GM04504 (cell line): ENCODE measurements at places on chromosomes 13 and 19.

DNA sequence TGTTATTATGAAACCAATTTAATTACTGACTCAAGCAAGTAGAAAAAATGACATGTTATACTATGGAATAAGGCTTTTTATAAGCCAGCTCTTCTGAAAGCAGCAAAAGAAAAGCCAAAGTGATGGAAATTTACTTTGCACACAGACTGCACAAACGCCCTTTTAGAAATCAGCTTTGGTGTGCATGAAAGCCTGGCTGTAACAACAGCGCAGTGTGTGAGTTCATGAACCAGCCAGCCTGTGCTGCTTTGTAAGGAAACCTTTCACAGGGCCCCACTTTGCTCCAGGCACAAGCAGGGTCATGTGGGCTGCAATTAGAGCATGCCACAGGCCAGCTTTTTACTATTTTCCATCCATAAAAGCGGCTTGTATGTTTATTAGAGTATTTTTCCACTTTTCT is 13.6 kb upstream of the IFT88 start:
- no peak for DNase-seq

DNA sequence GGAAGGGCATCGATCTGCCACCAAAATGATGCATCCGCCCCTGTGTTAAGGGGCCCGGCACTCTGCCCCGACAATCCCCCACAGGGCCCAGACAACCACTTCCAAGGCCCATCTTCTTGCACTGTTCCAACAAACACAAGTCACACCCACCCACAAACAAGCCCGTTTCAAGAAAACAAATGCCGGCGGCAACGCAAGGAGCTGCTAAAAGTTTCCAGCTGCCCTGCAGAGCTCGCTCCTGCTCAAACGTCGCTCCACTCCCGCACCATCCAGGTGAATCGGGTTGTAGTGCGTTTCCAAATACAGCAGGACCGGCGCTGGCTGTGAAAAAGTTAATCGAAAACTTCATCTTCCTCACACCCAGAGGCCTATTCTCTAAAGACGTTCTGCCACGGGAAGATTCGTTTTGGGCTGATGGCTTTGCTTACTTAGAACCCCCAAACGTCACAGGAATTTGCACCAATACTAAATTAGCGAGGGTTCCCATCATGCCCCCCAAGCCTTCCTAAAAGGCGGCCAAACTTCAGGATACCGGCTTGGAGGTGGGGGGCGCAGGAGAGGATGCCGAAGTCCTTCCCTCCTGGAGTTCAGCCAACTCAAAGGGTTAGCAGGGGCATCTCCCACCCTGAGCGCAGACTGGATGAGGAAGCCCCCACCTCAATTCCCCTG is 107.4 kb upstream of the DOCK9 start:
- no peak for DNase-seq

DNA sequence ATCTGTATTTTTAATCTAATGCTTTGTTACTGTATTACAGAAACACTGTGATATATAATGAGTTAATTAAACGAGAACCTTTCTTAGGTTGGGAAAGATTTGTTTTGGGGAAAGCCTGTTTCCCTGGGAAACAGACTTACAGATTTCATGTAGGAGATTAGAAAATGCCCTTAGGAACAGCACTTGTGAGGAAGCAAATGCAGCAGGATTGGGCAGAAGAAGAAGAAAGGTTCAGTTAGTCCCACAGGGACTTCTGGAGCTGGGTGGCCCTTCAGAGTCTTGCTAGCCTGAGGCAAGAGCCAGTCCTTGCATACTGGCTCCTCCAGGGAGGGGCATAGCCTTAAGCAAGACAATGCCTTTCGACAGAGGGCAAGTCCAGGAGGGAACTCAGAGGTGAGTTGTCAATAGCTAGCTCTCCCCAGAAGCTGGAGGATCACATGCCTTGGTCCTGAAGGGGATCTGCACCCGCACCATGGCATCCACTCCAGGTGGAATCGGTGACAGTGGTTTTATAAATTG is 36.8 kb downstream of the N4BP2L1 start:
- DNase-seq, result no peak

DNA sequence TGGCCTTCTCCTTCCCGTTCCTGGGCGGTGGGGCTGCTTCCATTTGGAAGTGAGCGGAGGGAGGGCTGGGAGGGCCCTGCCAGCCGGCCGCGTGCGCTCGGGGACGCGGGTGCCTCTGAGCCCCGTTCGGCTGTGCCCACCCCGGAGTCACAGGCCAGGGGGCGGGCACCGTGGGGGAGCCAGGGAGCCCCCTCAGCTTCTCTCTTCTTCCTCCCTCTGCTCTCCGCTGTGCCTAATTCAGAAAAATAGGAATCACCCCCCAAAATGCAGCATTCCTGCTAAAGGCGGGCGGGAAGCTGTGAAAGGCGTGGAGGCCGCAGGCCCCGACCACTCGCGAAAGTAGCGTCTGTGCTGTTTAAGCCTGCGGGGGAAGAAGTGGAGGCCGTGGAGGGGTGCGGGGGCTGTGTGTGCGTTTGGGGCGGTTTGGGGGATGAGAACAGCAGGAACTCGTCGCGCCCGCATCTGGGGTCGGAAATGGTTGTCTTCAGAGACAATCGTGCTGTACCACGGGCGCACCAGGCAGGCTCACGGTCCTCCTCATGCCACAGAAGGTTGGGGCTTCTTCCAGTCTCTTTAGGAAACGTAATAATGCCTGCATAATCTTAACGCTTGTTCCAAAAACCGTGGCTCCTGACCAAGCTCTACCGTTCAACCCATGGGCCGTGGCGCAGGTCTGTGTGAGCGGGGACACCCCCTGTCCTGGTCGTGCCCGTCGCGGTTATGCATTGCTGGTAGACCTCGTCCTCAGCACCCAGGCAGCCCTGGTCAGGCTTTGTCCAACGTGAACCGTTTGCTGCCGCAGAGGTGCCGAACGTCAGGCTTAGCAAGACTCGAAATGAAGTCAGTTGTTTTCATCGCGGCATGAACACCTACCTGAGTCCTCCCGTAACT is 110.4 kb upstream of the SOX1 start:
- DNase-seq, result no peak

DNA sequence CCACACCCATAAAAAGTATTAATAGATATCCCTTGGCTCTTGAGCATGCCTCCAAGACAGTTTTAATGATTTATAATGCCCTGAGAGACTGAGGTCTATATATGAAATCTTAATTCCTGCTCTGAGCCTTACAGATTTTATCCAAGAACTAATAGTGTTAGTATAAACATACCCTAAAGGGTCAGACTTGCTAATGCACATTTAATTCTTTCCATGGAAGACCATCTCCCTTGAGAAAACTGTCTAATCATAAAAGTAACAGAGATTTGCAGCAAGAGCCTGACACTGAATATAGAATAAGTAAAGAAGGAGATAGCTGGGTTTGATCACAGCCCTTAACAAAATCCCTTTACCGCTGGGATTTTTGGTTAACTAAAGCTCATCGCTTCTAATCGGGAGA is 650.8 kb upstream of the KLF12 start:
- DNase-seq, result no peak

- DNase-seq, result no peak
Measured at GRCh38 chr13:24709186-24709913, 29.1 kb downstream of the ATP12A start.

DNA sequence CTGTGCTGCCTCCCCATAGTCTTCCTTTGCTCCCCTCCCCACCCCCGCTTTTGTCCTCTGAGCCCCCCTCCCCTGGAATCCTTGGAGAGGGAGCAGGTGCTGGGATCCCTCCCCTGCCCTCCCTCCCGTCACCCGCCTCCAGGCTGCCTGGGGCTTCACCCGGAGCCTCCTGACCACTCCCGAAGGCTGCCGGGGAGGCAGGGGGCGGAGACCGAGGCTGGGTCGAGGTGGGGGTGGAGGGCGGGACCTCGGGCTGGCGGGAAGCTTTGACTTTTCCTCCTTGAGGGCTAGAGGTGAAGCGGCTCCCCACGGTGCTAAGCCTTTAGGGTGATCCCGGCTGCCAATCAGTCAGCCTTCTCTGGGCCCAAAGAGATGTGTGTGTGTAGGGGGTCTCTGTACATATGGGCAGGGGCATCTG is 1.5 kb downstream of the KMT5C start:
- DNase-seq, result peak; percentile 24

DNA sequence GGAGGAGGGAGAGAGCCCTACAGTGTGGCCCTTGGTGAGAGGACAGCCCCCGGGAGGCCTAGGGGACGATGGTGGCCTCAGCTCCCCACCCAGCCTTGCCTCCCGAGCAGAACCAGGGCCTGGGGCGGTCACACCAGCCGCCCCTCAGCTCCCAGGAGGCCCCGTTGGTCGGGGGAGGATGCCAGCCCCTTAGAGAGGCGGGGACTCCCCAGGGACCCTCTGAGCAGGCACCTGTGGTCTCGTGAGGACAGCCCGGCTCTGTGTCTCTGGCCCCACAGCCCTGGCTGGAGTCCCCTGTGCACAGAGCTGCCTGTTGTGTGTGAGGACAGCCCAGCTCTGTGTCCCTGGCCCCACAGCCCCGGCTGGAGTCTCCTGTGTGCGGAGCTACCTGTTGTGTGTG is 158.8 kb downstream of the KDM4B start:
- no peak for DNase-seq

DNA sequence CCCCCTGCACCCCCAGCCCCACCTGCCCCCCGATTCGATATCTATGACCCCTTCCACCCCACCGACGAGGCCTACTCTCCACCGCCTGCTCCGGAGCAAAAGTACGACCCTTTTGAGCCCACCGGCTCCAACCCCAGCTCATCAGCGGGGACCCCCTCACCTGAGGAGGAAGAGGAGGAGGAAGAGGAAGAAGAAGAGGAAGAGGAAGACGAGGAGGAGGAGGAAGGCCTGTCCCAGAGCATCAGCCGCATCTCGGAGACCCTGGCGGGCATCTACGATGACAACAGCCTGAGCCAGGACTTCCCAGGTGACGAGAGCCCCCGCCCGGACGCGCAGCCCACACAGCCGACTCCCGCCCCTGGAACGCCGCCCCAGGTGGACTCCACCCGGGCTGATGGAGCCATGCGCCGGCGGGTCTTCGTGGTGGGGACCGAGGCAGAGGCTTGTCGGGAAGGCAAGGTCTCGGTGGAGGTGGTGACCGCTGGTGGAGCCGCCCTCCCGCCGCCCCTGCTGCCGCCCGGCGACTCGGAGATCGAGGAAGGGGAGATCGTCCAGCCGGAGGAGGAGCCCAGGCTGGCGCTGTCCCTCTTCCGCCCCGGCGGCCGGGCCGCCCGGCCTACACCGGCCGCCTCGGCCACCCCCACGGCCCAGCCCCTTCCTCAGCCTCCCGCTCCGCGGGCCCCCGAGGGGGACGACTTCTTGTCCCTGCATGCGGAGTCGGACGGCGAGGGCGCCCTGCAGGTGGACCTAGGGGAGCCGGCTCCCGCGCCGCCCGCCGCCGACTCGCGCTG is 9.2 kb downstream of the SCAF1 start:
- no peak for DNase-seq

GRCh38 chr13:98510156-98510509 is 66.8 kb downstream of the STK24 start:
- DNase-seq, result no peak

GRCh38 chr13:30165071-30165470 is 142.3 kb downstream of the KATNAL1 start:
- no peak for DNase-seq

DNA sequence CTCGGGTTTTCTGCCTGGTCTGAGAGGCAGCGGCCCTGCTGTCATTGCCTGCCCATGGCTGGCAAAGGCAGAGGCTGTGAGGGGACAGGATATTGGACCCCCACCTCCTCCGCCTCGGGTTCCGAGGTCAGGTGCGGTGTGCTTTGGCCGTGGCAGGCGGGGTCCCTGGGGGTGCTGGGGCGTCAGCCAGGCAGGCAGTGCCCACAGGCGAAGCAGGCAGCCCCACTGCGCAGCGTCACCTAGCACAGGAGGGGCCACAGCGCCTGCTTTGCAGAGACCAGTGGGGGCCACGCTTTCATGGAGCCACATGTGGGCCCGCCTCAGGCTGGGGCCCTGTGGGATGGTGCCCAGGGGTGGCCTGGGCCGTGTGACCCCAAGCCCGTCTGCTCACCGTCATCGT is 96.0 kb downstream of the KDM4B start:
- no peak for DNase-seq

- DNase-seq, result no peak
Measured at GRCh38 chr13:109144693-109145437, 515.5 kb downstream of the MYO16 start.

DNA sequence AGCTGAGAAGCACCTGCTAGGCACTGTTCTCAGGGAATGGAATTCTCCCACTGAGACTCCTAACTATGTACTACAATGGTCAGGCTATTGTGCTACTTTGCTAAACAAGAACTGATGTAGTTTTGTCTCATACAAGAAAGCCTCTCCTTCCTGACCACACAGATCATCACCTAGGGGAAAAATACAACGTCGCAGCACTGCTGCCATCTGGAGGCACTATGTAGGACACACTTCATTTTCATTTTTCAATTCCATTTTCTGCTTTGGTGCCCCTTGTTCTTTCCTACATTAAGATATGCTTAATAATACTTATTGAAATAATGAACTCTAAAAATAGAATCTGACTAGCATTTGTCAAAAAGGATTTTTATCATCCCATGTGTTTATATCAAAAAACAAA is 21.1 kb downstream of the PROSER1 start:
- DNase-seq, result no peak

DNA sequence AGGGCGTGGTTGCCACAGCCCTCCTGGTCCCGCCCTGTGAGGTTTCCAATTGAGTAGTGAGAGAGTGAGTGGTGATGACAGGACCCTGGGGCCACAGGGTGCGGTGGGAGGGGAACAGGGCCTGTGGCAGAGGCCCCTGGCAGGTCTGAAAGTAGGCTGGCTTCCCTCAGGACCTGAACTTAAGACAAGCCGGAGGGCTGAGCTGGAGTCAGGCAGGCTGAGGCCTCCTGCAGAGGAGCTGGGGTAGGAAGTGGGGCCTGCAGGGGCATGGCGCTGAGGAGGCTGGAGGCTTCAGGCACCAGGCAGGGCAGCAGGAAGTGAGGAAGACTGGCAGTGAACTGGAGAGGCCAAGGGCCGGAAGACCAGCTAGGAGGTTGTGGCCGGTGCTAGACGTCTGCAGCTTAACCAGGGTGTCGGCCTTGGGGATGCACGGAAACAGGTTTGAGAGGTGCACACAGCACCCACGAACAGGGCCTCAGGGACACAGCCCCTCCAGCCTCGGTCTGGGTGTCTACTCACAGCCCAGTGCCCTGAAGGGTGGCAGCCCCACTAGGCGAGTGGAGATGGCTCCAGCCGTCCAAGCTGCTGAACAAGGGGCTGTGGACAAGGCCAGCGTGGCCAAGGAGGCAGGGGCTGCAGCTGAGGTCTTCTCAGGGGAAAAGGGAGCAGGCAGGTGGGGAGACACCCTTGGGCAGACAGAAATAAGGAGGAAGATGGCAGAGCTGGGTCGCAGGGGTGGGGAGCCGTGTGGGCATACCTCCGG is 17.8 kb downstream of the POP4 start:
- DNase-seq, result no peak

- DNase-seq, result no peak
Measured at GRCh38 chr19:51980116-51980736, 6.4 kb downstream of the ZNF350 start.

DNA sequence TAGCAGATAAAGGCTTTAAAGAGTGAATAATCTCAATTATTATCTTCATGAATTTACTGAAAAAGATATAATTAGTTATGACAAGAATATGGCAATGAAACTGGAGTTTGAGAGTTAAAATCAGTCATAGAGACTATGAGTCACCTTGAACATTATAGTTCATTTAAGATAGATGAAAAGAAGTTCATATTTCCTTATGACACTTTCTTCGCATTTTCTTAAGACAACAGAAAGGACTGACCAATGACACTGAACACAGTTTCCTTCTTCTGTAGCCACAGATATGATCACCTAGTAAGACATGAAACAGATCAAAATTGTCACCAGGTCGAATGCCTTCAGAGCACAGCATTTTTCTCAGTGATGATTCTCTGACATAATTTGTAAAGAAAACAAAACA is 202.1 kb downstream of the KLF12 start:
- no peak for DNase-seq
